ENCODE measurements at places on chromosomes 3 and 15. TPM values are rescaled to one million over a fixed set of nuclear protein-coding genes. Genes with fewer than 3 reads are reported as not detected.

DNA sequence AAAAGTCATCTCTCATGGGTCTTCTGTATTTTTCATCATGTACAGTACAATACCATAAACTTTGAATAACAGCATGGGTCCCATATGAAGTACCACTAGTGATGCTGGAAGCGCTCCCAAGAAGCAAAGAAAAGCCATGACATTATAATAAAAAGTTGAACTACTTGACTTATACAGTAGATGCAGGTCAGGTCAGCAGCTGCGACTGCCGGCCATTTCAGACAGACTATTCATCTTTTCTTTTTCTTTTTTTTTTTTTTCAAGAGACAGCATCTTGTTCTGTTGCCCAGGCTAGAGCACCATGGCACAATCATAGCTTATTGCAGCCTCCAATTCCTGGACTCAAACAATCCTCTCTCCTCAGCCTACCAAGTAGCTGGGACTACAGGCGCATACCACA, 10.2 kb downstream of the RAF1 start:
- no peak for DNase-seq

Gene COL6A5
- total RNA-seq: not detected

Gene RTP1
- total RNA-seq: not detected

DNA sequence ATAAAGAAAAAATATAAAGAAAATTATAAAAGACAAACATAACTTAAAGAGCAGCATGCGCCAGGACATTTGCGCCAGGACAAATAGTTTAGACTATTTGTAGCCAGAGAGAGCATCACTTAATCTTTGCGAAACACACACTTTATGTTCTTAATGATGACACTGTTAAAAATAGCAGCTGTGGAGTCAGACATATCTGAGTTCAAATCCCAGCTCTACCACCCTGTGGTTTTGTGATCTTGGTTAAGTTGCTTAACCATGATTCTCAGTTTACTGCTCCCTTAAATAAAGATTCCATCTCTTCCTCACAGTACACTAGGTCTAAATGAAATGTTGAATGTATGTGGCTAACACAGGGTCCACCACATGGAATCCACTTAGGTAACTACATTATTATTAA, 31.4 kb downstream of the KCNMB2 start:
- no peak for DNase-seq

DNA sequence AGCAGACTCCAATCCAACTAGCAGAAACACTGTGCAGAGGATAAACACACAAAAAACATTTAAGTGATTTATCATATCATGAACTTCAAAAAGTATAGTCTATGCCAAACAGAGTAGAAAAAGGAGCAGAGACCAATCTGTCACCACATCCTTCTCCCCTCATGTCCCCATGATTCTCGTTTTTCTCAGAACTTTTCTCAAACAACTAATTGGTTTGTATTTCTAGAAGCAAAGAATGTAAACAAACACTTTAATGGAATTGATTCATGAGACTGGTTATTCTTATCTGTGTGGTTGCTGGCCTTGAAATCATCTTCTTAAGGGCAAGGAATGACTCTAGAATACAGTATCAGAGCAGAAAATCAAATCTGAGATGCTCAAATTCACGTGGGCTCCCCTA, 294.2 kb upstream of the THBS1 start:
- DNase-seq: no peak

- no peak for DNase-seq
Observed at GRCh38 chr15:37877851-37878741, 56.3 kb upstream of the TMCO5A start.

Gene RCN2
- total RNA-seq: 45.9 TPM

Gene SOX14
- not detected for total RNA-seq

Gene RPL29
- 1,535 TPM for total RNA-seq

DNA sequence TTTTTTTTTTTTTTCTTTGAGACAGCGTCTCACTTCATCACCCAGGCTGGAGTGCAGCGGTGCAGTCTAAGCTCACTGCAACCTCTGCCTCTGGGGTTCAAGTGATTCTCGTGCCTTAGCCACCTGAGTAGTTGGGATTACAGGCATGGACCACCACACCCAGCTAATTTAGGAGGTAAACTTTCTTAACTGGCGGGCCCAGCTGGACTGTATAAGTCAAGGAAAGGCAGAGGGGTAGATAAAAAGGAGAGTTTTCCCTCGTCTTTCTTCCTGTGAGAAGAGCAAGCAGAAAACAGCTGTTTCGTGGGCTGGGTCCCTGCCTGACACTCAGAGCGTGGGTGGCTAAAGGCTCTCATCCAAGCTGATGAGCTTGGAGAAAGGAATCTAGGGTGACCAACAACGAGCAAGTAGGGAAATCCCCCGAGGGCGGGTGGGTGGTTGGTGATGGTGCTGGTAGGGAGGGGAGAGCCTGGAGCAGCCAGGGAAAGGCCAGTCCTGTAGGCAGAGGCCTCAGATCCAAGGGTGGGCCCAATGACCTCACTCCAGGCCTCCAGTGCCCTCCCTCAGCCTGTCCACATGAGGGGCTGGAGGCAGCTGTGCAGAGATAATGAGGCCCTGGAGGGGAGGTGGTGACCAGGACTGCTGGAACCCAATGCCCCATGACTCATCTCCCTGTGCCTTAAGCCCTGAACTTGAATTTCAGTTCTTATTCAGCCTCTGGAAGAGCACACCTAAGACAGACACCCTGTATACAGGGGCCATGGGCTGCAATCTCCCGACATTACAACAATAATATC, 43.1 kb upstream of the LIMD1 start:
- no peak for DNase-seq

- no peak for DNase-seq
Observed at GRCh38 chr3:150540297-150540696, 6.0 kb downstream of the SERP1 start.

All from OCI-LY7 (cell line).